ENCODE measurements at places on chromosomes 3 and 15.

DNA sequence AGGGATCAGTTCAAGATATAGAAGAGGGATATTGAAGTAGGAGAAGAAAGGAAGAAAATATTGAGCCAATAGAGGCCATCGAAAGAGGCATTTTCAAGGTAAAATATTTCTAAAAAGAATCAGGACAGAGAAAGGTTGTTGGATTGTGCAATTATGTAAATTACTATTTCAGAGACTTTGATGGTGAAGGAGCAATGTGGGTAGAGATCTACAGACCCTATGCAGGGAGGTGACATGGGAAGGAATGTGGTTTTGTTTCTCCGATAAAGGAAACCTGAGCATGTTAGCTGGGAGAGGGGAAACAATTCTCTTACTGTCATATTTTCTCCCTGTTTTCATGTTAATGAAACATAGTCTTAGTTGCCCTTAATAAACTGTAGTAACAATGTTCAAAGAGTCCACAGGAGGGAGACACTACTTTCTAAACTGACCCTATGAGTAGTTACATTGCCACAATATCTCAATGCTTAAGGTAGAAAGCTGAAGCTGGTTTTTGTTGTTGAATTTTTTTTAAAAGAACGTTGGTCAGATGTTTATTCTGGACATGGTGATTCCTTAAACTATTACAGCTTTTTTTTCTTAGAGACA, 133.3 kb downstream of the GRM7 start:
- DNase-seq: no peak

DNA sequence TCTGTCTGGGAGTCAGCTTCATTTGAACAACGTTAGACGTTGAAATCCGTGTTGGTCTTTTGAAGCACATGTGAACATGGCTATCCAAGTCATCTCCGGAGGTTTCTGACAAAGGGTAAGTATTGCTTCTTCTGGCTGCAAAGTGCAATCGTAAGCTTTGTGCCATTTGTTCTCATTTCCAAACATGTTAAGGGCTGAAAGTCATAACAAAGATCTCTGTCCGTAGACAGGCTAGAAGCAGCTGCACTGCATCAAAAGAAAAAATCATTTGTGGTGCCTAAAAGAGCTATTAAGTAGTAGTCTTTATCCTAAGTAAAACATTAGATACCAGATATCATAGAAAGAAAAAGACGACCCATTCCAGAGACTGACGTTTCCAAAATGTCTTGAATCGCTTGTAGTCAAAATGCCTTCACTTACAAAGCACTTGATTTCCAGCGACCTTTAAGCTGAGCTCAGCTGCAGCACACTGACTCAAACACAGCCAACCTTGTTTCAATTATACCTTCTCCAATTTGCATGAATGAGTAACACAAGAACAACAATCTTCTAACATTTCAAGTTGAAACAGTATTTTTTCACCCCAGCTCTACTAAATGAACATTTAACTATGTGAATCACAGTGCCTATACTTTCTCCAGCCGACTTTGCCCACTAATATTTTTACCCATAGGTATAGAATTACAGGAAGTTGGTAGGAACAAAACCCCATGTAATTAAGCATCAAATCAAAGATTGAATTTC, 76.6 kb downstream of the NEDD4 start:
- no peak for DNase-seq

DNA sequence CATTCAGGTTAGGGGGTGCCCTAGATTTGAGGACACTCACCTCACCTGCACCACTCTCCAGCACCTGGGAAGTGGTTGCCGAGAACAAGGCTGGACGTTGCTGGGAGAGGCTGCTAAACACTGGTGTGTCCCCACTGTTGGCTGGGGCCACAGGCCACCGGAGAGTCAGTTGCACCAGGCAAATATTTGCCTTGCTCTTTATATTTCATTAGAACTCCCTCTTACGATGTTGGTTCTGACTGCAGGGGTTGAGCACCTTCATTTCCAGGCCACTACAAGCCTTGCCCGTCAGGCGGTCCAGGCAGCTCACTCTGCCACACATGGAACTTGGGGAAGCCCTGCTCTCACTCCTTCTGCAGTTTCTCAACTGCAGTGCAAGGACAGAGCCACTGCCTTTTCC, 30.7 kb downstream of the HCN4 start:
- DNase-seq: no peak

DNA sequence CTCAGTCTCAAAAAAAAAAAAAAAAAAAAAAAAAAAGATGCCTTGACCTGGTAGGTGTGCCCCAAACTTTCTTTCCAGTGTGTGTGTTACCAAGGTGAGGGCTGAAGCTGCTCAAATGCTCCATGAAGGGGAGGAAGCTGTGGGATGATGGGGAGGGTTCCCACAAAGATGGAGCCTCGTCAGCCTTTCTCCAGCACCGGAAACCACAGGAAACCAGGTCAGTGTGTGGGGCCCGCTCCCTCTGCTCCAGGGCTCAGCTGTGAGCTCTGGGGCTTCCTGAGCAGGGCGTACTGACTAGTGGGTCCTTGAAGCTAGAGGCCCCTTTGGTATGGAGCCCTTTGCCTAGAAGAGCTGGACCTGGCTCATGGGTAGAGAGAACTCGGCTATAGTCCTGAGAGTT, 681 bp upstream of the IL17RE start:
- no peak for DNase-seq

DNA sequence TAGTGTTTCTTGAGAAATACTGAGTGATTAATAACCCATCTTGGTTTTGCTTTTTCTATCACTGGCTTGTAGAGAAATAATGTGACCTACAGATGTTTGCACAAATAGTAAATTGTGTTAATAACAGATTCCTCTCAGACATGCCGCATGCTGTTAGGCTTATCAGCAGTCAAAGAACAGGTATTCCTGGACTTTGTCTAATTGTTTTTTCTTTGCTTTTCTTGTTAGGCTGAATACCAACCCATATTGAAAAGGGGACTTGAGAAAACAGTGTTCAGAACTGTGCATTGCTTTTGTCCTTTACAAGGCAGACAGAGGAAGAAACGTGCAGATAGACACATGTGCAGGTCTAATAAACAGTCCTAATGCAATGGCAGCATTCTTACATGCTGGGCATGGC, 51.0 kb upstream of the RARB start:
- no peak for DNase-seq

DNA sequence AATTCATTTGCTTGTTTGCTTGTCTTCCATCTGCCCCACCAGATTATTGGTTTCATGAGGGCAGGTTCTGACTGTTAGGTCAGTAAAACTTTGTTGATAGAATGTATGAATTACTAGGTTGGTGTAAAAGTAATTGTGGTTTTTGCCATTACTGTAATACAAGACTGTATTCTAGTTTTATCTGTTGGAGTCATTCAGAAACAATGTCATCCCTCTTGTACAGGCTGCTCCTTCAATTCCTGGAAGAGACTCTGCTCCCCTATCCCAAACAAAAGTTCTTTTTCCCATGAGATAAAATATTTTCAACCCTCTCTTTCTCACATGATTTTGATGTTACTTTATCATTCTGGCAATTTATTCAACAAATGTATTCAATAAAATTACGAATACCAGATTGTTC, 115.0 kb downstream of the CHST2 start:
- no peak for DNase-seq

- peak; percentile 40 for DNase-seq
Observed at GRCh38 chr3:125185805-125186204, 26.7 kb downstream of the SLC12A8 start.

DNA sequence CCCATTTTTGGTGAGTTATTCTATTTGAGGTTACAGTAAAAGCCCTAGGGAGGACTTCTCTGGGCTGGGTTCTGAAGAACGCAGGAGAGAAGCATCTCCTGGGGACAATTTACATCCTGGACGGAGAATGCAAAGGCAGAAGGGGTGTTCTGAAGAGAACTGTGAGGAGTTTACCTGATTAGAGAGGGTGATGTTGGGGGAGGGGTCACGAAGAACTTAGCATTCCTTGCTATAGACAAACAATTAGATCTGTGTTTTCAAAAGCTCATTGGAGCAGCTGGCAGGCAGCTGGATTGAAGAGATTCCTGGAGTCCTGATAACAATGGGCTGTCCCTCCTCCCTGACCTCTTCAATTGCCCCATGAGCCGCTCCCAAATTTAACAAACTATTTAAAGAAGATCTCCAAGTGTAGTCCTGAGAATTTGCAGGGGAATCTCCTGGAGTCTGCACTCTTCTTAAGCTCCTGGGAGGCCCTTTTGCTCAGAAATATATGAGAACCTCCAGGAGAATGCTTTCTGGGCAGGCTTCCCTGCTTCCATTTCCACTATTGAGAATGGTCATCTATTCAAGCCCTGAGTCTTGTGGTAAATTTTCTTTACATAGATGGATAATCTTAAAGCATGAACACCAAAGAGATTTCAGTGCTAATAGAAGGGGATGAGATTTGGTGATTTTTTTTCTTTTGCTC, 55.3 kb downstream of the ARHGAP31 start:
- DNase-seq: peak; percentile 58

DNA sequence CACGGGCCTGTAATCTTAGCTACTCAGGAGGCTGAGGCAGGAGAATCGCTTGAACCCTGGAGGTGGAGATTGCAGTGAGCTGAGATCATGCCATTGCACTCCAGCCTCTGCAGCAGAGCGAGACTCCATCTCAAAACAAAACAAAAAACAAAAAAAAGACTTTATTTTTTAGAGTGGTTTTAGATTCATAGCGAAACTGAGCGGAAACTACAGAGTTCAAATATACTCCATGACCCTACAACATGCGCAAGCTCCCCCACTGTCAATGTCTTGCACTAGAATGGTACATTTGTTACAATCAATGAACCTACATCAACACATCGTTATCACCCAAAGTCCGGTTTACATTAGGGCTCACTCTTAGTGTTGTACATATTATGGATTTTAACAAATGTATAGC, 2.2 kb upstream of the CRTAP start:
- no peak for DNase-seq

DNA sequence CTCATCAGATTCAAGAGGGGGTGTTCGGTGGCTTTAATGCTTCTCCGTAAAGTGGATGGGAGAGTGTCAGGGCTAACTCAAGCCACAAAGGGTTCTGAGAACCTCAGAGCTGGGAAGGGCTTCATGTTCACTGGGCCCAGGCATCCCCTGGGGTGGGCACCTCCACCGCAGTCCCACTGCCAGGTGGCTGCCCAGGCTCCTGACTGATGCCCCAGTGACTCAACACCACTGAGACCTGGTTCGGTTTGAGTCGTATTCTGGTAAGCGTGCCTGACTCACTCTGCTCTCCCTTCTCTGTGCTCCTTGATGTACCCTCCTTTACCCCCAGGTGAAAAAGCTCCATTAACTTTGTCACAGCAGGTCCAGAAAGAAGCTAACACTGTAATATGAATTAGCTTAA, 304.6 kb downstream of the RPLP1 start:
- DNase-seq: no peak

- no peak for DNase-seq
Observed at GRCh38 chr15:73932381-73933191, 6.3 kb downstream of the LOXL1 start.

- DNase-seq: peak; percentile 96
Observed at GRCh38 chr15:90885432-90886290, 1.4 kb downstream of the FES start.

GRCh38 chr3:178320456-178321351, 215.5 kb upstream of the KCNMB2 start:
- no peak for DNase-seq

DNA sequence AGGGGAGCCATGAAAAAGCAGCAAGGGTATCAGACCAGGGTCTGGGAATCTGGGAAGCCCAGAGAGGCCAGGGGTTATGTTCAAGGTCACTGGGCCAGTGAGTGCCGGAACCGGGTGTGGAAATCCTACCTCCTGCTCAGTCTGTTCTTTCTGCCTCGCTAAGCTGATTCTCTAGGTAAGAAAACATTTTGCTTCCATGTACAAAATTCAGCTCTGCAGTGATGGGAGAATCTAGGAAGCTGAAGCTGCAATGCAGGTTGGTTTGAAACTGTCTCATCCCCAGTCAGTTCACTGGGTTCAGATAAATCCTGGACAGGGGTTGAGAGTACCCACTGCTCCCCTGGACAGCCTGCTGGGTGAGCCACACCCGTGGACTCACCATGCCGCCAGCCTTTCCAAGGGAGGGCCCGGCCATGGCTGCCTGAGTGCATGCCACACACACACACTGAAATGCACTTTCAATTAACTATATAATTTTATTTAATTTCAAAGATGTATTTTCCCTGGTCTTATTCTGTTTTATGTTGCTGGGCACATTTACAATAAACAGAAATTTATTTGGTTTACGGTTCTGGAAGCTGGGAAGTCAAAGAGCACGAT, 108.4 kb downstream of the CORO2B start:
- no peak for DNase-seq

GRCh38 chr15:62821384-62822131, 221.0 kb upstream of the TPM1 start:
- no peak for DNase-seq

DNA sequence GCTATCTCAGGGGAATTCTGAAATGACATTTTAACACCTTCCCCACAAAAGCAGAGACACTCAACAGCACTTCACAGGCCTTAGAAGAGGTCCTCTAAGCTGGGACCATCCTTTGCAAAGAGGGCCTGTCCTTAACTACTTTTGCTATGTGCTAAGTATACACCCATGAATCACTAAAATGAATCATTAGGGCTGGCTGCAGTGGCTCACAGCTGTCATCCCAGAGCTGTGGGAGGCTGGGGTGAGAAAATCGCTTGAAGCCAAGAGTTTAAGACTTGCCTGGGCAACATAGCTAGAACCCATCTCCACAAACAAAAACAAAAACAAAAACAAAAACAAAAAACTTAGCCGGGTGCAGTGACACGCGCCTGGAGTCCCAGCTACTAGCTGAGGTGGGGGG, 53.9 kb upstream of the MELTF start:
- DNase-seq: no peak

GRCh38 chr3:147385059-147386012, 21.0 kb downstream of the ZIC4 start:
- peak; percentile 54 for DNase-seq

DNA sequence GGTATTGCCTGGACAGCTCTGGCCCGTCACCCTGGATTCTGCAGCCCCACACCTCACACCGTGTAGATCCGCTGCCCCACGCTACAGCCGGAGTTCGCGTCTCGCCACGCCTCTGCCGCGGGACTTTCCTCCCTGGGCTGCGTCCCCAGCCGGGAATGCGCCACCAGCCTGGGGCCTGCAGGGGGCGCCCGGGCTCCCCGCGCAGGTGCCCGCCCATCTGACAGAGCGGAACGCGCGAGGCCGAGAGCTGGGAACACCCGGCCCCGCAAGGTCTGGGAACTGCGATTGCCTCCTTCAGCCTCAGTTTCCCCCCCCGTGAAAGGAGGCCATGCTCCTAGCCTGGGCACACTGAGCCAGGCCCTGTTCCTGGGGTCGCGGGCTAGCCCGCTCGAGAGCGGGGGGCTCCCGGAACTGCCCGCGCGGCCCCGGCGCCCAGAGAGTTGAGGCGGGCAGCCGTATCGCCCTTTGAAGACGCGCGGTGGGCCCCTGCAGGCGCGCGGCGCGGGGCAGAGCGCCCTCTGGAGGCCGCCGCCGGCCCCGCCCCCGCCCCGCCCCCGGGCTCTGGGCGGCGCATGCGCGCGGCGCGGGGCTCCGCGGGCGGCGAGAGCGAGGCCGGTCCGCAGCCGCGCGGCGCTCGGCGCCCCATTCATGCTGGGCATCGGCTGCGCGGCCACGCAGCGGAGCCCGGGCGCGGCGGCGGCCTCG, at the start of gene PLXNA1:
TSS of gene PLXNA1 (plus strand) at position 645 of the 705 bp plus-strand sequence. CDS start 5,479 bp downstream, outside the sequence.
- peak; percentile 94 for DNase-seq

GRCh38 chr3:59185591-59186369, 136.0 kb upstream of the CFAP20DC start:
- DNase-seq: no peak

GRCh38 chr15:39605146-39605545, 24.3 kb downstream of the THBS1 start:
- DNase-seq: no peak
